ENCODE measurements at places on chromosomes 2 and 18. TPM values are rescaled to one million over a fixed set of nuclear protein-coding genes. Genes with fewer than 3 reads are reported as not detected.

NOSTRIN gene
- 46.4 TPM for total RNA-seq

LCT gene
- total RNA-seq, result not detected

DPP4 gene
- 3.7 TPM for total RNA-seq

EMX1 gene
- total RNA-seq, result not detected

VIT gene
- total RNA-seq, result 10.0 TPM

TNS1 gene
- 1,456 TPM for total RNA-seq

PLB1 gene
- total RNA-seq, result 16.3 TPM

VWA3B gene
- 0.36 TPM for total RNA-seq

SLC38A11 gene
- 1.1 TPM for total RNA-seq

DSG3 gene
- not detected for total RNA-seq

TEX44 gene
- not detected for total RNA-seq

TSPYL6 gene
- total RNA-seq, result 0.12 TPM

- DNase-seq, result no peak
Observed at GRCh38 chr2:133855526-133855925, 287.3 kb upstream of the NCKAP5 start.

DNA sequence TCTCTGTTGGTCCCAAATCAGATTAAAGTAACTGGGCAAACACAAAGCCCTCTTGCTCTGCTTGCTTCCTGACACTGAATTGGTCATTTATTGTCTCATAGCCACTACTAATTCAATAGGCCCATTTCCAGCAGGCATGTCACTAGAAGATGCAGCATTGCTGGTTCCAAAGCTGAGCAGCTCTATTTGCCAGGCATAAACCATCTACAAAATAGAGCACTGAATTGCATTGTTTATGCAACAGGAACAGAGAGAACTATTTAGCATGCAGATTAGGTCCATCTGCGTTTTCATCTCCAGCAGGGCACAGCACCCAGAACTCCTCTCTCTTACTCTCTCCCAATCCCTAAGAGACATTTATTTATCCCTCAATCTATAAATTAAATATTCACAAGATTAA lies 227.6 kb downstream of the SUCLG1 start:
- DNase-seq, result no peak

DNA sequence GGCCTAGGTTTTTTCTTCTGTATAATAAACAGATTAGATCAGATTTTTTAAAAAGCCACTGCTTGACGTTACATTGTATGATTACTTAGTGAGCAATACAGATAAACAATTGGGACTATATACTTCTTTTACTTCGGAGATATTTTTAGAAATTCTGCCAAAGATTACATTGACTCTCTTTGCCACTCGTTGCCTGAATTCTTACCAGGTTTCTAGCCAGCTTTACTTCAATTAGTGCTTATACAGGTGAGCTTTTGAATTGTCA lies 156.6 kb downstream of the HAUS1 start:
- DNase-seq, result no peak

DNA sequence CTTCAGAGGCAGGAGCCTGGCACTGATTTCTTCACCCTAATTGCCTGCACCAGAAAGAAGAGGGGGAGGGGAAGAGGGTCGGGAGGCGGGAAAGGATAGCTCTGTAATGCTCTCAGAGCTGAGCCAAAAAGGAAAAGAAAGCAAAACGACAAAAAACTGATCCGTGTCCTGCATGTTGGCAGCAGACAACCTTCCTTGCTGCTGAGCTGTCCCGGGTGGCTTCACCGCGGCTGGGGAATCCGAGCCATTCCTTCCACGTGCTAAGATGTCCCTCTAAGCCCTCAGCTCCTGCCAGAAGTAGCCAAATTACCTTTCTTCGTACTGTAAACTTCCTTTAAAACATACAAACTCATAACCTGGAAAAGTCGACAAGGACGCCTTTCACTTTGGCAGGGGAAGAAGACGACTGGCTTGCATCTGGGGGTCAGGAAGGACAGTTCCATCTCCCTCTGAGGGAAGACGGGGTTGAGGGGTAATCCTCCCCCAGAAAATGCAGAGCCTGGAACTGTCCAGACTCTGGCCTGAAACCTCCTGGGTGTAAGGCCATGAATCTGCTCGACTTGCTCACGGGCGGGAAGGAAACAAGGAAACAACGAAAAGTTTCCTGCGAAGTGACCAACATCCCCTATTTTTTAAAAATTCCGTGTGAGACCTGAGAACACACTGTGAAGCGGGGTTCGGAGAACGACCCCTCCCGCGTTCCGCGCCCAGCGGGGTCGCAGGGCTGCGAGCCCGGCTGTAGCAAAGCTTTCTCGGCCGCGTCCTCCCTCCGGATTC lies 7.7 kb downstream of the OTX1 start:
- DNase-seq, result no peak

GRCh38 chr18:8614875-8615274 lies 5.6 kb downstream of the RAB12 start:
- no peak for DNase-seq

DNA sequence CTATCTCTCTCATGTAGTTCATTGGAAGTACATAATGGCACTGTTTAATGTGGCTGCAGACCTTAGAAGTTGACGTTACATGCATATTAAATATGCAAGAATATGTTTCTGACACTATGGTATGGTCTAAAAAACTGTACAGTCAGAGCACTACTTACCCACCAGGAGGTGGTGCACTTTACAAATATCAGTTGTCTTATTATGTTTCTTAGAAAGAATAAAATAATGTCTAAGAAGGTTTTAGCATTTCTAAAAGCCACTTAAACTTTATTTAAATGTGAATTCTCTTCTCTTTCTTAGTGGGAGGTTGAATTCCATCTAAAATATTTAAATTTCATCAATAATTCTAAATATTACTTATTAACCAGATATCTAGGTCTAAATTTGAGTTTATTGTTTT lies 4.3 kb downstream of the TMEFF2 start:
- no peak for DNase-seq

DNA sequence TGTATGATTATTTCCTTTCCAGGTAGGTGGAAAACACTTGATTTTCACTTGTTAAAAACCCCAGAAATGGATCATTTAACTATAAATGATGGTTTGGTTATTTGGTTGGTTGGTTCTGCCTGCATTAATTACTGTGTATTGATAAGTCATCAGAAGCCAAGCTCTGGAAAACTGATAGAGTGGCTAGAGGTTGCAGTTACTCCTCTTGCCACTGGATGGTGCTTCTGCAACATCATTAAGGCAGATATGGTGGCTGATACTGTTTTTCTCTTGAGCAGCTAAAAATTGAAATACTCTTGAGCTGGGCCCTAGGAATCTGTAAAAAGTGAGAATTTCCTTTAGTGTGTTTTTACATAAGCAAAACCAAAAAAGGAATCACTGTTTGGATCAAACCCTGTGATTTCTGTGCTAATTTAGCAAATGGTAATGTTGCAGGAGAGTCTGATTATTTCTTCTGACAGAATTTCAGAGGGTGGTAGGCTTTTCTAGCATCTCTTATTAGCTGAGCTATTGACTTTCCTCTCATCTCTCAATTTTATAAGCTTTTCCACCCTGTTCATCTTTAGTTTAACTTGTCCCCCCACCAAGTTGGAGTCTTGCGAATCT lies 54.3 kb downstream of the RAB10 start:
- no peak for DNase-seq

DNA sequence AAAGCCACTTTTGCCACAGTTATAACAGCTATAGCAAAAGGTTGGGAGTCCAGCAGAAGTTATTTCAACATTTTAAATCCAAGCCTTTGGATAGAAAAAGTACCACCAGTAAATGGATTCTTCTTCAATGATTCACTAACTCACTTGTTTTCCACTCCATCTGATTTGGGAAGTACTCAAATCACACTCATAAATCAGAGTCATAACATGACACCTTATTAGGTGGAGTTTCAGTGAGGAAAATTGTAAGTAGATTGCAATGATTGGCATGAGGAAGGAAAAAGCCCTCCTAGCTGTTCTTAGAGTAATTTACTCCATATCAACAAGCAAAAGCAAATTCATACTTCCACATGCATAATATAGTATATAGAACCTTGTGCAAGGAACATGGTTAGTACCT lies 132.9 kb downstream of the NR4A2 start:
- no peak for DNase-seq

DNA sequence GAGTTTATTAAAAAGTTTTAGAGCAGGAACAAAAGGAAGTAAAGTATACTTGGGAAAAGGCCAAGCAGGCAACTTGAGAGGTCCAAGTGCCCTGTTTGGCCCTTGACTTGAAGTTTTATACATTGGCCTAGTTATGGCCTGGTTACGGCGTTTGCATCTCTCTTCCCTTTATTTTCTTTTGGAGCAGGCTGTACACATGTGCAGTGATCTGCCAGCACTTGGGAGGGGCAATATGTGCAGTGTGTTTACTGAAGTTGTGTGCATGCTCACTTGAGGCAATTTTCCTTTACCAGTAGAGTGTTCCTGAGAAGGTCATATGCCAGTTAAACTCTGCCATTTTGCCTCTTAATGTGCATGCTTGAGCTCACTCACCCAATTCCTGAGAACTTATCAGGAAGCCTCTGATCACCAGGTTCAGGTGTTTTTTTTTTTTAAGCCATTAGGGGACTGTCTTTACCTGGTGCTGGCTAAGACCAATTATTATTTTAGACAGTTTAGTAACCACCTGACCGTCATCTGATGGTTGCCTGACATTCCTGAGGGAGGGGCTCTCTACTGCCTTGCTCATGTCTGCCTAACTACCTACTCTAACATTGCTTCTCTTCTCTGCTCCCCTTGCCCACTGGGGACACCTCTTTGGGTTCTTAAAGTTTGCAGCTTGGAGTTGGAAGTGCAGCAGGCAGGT lies 48.0 kb downstream of the SCN2A start:
- no peak for DNase-seq

DNA sequence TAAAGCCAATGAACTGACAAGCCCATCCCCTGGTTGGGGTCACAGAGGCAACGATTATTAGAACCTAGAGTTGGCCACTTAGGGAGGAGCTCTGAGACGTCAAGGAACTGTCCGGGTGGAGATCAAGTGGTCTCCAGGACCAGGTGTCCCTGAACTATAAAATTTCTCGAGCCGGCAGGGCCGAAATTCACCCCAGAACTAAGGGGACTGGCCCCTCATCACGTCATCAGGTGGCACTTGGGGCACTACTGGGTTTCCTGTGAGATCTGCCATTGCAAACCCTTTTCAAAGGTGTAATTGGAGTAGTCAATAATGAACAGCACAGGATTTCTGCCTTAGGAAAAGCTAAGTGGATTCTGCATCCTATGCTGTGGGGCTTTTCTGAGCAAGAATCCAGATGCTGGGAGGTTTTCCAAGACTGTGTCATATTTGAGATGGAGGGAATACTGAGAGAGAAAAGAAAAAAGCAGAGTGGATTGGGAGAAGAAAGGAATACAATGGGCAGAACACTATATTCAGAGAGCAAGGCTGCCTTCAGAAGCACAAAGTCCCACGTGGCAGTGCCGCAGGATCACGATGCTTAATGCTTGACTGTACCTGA lies 113.6 kb downstream of the ALPK2 start:
- no peak for DNase-seq

DNA sequence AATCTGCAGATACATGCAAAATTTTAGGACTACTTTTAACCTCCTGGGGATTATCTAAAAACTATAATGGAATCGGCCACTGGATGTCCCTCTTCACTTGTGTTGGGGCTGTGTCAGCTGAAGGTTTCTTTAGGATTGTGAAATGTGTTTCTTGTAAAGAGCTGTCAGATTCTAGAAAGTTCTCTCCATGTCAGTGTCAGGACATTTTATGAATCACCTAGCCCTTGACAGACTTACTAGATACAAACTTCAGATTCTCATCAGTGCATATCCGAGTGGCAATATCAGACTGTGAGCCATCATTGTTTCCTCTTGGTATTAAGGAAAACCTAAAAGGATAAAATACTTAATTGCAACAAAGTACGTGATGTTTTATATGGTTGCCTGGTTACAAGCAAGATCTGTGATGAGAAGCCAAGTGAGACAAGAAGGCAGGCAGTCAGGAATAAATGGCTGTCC lies 107.3 kb downstream of the CPS1 start:
- DNase-seq, result no peak

- DNase-seq, result no peak
Observed at GRCh38 chr2:138829326-138829919, 49.2 kb upstream of the NXPH2 start.

GRCh38 chr2:207397917-207398655 lies 131.7 kb upstream of the CREB1 start:
- DNase-seq, result no peak

GRCh38 chr18:35616664-35617423 lies 35.3 kb downstream of the GALNT1 start:
- peak; percentile 59 for DNase-seq

GRCh38 chr2:240962300-240963064 lies 35.9 kb upstream of the SNED1 start:
- peak; percentile 82 for DNase-seq

DNA sequence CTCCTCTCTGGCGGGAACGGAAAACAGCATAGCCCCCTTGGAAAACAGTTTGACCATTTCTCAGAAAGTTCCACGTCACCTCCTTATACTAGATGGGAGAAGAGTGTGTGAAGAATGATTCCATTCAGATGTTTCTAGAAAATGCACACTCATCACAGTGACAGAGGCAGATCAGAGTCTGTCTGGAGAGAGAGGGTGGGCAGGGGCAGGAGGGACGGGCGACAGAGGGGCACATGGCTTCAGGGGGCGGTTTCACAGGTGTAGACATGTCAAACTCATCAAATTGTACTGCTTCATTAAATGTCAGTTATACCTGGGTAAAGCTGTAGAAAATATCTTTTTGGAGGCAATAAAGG lies 88.8 kb upstream of the TAF1B start:
- no peak for DNase-seq

GRCh38 chr2:28451793-28452533 lies 43.9 kb upstream of the PLB1 start:
- no peak for DNase-seq

GRCh38 chr18:30160124-30160523 lies 882.4 kb downstream of the DSC3 start:
- DNase-seq, result no peak

All from aorta (tissue), 5 donors.